Esophagus squamous epithelium (tissue), 5 donors: ENCODE measurements at places on chromosomes 2 and 18.

- no peak for DNase-seq
Measured at GRCh38 chr18:35588995-35589394, 7.5 kb downstream of the GALNT1 start.

DNA sequence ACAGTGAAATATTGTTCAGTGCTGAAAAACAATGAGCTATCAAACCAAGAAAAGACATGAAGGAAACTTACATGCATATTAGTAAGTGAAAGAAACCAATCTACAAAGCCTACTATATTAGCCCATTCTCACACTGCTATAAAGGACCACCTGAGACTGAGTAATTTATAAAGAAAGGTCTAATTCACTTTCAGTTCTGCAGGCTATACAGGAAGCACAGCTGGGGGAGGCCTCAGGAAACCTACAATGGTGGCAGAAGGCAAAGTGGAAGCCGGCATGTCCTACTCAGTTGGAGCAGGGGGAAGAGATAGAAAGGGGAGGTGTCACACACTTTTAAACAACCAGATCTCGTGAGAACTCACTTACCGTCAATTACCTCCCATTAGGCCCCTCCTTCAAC is 232.1 kb downstream of the TMX3 start:
- no peak for DNase-seq

- no peak for DNase-seq
Measured at GRCh38 chr2:236047886-236048540, 120.2 kb downstream of the GBX2 start.

DNA sequence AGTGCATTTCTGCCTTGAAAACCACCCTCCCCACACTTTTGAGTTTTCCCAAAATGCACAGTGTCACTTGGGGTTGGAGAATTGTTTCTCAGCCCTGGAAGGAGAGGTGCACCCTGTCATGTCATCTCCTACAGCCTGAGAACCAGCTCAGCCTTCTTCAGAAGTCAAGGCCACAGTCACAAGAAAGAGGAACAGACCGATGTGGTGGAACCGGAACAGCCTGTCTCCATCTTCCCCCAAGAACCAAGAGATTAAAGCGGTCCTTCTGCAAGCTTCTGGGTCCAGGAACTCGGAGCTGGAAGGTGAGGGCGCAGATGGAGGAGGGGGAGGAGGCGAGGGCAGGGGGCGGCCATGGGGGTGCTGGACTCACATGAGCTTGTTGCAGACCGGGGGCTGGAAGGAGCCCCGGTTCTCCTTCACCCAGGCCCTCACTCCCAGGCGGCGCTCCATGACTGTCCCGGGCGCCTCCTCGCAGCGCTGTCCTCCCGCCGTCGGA is 248 bp downstream of the HAAO start:
- no peak for DNase-seq

DNA sequence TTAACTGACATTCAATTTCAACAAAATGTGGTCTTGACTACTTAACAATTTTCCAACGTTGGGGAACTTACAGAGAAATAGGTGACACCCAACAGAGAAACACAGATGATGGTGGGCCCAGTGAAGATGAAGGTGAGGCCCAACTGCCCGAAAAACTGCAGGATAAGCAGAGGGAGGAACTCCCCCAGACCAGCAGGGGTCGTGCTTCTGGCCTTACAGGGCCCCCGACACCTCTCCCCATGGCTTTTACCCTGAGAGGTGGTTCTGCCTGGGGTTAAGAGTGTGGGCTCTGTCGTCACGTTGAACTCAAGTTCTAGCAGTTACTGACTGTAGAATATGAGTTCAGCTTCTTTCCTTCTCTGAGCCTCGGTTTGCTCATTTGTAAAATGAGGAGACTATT is 119.5 kb upstream of the SMIM21 start:
- no peak for DNase-seq

GRCh38 chr2:159119652-159120257 is 151.3 kb downstream of the TANC1 start:
- DNase-seq = no peak

GRCh38 chr2:122328816-122329215 is 573.4 kb downstream of the TSN start:
- DNase-seq = no peak

DNA sequence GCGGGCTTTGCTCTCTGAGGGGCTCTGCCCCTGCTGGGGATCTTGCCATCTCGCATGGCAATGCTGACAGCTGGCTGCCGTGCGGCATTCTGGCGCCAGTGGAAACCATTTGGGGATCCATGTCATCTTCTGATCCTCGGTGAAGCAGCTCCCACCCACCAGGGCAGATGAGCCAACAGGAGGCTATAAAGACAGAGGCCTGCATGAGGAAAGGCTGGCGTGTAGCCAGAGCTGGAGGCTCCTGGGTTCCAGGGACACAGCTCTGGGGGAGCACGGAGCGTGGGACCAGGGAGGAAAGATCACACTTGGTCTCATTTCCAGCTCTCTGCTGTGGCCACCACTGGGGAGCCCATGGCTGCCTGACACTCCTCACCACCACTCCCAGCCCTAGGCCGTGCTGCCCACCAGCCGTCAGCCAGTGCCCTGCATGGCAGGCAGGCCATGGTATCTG is 145.8 kb downstream of the ZFP36L2 start:
- DNase-seq = no peak

DNA sequence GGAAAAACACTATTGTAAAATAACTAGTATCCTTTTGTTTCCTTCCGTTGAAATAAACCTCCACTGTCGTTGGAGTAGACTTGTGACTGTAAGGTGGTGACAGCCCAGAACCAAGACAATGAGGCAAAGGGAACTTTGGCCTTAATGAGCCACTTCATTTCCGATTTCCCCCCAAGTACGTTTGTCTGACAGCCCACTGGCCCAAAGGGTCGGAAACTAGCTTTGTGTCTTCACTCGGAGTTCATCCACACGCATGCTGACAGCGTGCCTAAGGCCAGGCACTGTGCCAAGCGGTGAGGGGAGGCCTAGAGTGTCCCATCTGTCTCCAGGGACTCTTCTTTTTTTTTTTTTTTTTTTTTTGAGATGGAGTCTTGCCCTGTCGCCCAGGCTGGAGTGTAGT is 21.0 kb downstream of the HJURP start:
- no peak for DNase-seq

DNA sequence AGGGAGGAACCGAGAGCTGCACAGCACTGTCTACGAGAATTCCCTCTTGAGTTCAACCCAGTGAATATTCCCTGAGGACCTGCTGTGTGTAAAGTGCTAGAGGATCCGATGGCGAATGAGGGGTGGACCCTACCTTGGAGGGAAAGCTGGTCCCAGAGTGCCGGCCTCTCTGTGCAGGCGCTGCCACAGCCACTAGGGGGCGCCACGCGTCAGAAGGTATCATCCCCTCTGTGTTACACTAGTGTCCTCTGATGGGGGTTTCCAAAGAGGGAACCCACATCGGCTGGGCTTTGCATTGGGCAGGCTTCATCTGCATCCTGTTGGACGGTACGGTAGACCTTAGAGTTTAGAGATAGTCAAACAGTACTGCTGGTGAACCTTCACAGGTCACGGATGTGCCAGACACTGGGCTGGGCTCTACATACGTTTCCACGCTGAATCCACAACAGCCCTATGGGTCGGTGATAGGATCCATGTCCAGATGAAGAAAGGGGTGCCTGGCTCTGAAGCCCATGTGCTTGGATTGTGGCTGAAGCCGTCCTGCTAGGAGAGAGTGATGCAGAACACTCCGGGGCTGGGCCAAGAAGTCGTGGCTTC is 39.0 kb downstream of the COA5 start:
- DNase-seq = no peak

DNA sequence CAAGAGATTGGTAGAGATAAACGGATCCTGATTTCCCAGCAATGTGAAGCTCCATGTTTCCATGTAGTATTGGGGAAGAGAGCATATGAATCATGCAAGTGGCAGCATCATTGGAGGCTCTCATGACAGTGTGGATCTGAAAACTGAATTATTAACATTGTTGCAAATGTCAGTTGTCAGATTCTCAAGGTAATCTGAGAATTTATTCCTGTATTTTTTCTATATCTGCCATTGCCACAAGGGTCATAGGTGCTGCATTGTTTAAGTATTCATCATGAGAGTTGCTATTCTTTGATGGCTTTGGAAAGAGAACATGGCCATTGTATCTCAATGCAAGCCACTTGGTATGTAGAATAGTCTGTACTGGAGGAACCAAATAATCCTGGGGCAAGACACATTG is 1217.0 kb upstream of the ZEB2 start:
- DNase-seq = no peak

DNA sequence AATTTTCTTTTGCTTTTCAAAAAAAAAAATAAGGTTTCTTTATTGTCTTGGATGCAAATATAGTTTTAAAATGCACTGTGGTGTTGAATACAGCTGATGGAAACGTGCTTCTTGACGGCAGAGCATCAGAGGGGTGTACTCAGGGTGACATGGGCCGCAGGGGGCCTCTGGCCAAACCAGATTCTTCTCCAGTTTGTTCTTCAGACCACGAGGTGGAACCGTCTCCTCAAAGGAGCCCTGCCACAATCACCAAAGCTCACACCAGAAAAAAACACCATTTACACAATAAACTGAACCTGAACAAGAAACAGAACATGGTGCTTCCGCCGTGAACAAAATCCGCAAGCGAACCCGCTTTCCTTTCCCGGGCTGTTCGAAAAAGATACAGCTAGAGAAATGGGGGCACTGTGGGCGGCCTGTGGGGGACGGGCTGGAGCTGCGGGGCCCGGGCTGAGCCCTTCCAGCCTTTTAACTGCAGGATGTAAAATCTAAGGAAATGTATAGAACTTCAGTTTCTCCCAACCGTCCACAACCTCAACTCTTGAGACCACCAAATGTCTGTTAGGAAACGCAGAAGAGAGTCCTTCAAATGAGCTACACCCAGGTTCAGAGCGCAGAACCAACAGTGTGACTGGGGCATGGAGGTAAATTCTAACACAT is 34.5 kb downstream of the PSMG2 start:
- DNase-seq = no peak

DNA sequence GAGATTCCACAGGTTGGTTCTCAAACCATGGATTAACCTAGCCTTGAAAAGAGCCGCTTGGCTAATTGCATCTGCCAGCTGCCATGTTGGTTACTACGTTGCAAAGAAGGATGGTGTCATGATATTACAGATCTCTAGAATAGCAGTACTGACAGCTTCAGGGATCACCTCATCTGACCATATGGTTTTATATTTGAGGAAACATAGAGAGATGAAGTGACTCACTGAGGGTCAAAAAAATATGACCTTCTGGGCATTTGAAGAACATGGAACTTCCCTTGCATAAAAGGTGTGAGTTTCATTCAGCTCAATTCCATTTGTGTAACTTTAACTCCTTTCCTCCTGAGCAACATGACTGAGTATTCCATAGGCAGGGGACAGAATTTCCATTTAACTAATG is 242.3 kb downstream of the SETBP1 start:
- no peak for DNase-seq

DNA sequence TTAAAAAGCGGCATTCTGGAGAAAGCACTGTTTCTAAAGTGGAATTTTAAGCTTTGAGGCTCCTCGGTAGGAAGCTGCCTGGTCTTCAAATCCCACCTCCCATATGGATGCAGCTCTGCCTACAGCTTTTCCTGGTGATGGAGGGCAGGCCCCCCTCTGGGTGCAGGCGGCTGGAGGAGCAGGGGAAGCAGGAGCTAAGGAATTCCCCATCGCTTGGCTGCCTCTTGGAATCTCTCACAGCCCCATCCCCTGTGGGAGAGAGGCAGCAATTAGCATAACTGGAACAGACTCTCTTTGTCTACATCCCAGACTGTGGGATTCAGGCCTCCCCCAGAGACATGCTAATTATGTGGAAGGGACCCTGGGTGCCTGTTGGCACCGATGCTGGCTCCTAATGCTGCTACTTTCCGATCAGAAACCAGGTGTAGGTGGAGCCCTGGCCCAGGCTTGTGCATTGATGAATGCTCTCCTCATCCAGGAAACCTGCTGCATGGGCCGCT is 51.3 kb downstream of the LIPG start:
- DNase-seq = no peak

- DNase-seq = no peak
Measured at GRCh38 chr2:37742286-37742685, 70.8 kb upstream of the CDC42EP3 start.

DNA sequence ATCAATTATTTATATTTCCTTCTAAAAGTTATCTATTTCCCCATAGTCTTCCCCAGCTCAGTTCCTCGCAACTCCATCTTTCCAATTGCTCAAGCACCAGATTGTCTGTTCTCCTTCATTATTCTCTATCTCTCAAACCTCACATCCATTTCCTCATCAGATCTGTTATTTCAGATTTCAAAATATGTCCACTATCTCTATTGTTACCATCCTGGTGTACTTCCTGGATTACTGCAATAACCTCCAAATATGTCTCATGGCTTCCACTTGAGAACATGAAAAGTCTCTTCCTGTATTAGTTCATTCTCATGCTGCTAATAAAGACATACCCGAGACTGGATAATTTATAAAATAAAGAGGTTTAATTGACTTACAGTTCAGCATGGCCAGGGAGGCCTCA is 641.7 kb upstream of the ZEB2 start:
- no peak for DNase-seq

DNA sequence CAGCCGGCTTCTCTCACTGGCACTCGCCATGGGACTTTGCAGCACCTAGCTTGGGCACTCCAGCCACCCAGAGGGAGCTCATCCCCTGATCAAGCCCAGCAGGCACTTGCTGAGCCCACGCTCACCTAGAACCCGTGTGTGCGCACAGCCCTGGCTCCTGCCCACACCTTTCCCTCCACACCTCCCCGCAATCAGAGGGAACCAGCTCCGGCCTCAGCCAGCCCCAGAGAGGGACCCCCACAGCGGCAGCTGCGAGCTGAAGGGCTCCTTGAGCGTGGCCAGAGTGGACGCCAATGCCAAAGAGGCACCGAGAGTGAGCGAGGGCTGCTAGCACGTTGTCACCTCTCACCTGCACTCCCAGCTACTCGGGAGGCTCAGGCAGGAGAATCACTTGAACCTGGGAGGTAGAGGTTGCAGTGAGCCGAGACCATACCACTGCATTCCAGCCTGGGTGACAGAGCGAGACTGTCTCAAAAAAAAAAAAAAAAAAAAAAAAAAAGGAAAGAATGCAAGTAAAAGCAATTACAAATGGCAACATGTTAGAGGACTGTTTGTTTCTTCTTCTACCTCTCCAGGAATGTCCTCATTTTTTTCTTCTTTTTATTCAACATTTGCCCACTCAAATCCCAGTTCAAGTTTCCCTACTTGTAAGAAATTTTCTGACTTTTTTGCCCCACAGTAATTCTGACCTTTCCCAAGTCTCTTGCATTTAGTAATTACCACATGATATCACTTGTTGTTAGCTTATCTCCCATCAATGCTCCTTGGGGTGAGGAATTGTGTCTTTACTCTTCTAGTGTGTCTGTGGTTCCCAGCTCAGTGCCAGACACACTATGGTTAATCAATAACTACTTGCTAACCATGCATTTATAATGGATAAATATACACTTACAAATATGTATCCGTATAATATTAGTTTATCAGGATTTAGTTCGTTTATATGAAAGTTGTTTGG is 40.6 kb upstream of the ST3GAL5 start:
- no peak for DNase-seq

DNA sequence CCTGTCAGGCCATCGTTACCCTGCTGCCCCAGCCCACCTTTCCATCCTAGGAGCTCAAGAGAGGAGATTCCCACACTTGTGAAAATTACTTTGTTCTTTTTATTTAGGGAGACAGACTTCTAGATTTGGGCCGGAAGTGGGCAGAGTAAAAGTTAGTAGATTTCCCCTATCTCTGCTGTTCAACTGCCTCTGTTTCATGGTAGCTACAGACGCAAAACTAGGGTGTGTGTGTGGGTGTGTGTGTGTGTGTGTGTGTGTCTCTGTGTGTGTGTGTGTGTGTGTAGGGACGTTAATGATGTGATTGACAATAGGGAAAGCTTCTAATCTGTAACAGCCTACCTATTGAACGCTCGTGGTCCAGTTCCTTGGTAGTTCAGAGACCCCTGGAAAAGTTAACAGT is 438 bp downstream of the PSMA8 start:
- no peak for DNase-seq
